ENCODE measurements at places on chromosomes 2 and 18.

DNA sequence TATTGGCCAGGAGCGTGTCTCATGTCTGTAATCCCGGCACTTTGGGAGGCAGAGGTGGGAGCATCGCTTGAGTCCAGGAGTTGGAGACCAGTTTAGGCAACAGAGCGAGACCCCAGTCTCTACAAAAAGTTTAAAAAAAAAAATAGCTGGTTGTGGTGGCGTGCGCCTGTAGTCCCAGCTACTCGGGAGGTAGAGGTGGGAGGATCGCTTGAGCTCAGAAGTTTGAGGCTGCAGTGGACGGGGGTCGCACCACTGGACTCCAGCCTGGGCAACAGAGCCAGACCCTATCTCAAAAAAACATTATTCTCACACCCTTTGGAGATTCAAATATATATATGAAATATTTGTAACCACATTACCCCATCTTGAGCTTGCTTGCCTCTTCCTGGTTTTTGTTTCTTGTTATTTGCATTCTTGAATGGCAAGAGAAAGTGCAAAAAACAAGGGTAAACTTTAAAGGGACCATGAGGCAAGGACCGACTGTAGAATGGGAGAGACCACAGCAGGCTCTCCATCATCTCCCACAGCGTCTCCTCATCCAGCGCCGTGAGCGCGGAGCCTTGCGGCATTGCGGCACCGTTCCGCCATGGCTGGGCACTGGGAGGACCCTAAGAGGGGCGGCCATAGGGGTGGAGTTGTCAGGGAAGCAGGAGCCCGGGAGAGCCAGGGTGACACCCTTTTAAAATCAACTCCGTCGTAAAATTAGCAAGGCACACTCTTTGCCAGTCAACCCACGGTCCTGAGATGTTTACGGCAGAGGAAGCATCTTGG is 1.4 kb downstream of the ELP2 start:
- DNase-seq: no peak

GRCh38 chr18:46767217-46767616 is 10.4 kb upstream of the ST8SIA5 start:
- no peak for DNase-seq

DNA sequence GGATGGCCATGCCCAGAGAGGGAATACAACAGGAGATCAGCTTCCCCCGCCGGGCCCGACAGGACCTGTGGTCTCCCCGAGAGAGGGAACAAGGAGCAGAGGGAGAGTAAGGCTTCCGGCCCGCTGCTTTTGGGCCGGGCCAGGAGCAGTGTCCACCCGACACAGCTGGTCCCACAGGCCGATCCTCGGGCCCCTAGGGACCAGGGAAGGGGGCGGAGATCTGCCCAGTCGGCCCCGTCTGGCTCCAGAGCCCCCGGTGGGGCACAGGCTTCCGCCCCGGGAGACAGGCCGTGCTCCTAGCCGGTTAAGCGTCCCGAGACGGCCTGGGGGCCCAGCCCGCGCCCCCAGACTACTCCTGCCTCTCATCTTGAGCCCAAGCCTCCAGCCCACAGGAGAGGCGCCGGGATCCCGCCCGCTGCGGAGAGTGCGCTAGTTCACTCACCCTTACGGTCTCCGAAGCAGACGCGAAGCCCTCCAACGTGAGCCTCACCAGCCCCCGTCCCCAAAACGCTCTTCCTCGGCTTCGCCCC is at the start of gene MCFD2:
TSS of gene MCFD2 (minus strand) at position 526 of the 530 bp plus-strand sequence. CDS start 6,635 bp downstream, outside the sequence.
- DNase-seq: no peak

DNA sequence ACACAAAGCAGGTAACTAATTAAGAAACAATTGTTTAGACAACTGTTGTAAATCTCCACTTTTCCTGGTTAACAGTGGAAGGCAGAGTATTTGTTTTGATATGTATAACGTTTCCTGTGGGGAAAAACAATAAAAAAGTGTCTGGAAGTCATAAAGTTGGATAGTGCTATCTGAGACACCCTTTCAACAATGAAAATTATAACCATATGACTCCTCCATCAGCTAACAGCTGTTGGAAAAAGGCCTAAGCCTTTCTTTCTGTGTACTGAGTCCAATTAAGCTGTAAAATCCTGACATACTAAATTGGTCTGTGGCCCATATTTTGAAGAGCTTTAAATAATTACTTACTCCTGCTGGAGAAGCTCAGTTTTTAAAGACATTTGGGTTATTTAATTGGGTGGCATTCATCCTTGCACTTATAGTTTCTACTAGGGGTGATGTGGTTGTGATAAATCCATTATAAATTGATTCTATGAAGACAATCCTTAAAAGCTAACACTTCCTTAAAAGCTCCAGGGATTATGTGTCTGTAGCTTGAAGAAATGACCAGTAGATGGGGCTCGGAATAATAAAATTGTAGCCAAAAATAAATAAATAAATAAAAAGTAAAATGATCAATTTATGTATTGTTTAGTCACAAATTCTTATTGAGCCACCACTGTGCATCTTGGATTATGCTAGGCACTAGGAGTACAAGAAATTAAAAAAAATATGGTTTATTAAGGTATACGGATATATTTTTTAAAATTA is 698.1 kb upstream of the NXPH2 start:
- no peak for DNase-seq

- peak; percentile 65 for DNase-seq
These were observed 993 bp downstream of the RBMS1 start for GRCh38 chr2:160492401-160493226.

Measured in CD8-positive, alpha-beta T cell (primary cell).